ENCODE measurements at places on chromosomes 1 and 21.

DNA sequence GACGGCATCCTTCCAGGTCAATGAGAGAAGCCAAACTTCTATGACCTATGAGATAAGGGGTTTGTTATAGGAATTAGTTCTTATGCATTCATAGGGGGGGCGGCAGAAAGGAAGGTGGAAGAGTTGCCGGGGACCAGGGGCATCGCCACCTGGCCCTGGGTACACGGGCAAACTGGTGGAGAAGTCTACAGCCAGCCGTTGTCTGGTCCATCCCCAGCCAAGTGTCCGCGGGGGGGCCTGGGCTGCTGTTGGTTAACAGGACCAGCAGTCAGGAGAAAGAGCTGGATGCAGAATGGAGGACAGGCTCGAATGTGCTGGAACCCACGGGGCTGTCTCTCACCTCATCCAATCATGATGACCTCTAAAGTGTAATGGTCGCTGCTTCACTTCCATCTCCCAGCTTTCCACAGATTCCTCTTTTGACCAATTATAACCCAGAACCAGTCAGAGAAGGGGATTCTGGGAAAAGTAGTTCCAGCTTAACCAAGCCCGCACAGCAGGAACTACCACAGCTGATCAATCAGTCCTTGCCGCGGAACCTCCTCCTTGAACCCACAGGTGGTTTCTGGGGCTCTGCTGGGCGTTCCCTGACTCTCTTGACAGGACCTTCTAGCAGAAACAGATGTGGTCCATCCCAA lies 17.8 kb downstream of the TMEM51 start:
- DNase-seq, result no peak

DNA sequence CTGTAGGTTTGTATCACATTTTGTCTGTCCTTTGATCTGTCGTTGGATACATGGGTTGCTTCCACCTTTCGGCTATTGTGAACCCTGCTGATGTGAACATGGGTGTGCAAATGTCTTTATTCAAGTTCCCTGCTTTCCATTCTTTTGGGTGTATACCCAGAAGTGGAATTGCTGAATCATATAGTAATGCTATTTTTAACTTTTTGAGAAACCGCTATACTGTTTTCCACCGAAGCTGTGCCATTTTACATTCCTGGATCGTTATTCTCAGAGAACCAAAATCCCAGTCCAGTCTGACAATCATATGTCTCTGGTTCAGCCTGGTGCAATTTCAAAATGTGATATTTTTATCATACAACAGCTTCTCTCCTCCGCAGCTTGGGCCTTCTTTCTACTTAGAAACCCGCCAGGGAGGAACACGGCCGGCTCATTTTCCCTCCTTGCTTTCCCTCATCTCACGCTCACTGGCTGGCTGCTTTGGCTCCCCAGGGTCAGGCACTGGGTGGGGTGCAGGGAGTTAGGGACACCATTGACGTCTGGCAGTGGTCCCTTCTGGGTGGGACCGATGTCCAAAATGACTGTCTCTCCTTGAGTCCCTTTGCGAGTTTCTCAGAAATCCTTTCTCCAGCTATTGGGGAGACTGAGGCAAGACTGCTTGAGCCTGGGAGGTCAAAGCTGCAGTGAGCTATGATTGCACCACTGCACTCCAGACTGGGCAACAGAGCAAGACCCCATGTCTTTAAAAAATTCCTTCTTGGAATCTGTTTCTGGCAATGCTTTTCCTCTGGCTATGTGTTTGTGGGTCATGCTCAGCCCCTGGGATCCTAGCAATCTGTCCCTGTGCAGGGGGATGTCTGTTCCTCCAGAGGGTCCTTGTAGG lies 73.5 kb upstream of the AKT3 start:
- no peak for DNase-seq

GRCh38 chr1:30901798-30902581 lies 6.6 kb downstream of the SDC3 start:
- no peak for DNase-seq

DNA sequence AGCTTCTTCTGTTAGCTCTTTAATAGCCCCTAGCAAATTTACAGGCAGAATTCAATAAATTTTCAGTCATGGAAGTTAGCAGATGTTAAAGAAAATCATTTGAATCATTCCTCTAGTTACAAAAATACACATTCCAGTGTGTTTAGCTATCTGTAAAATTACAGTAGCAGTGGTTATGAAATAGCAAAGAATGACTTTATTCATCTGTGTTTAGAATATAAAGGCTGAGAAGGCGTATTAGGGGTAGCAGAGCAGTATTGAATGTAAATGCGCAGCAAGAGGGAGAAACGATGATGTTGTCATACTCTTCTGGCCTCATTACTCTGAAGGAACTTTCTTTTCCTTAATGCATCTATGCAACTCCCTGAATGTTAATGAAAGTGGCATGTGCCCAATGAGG lies 106.2 kb upstream of the CYYR1 start:
- no peak for DNase-seq

DNA sequence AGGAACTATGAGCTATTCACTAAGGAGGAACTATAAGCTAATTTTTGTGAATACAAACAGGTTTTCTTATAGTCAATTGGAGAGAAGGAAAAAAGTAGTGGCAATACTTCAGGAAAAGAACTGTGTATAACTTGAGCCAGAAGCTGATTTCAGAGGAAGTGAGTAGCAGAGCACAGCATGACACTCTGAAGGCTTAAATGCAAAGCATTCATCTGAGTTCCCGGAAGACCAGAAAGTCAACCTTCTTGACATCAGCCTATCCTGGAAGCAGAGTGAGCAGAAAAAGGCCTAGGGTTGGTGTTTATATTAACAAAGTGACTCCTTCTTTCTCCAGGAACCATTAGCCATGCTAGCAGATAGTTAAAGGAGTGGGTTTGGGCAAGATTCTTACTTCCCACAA lies 545.2 kb downstream of the MRPL39 start:
- DNase-seq, result peak; percentile 10

- no peak for DNase-seq
Observed at GRCh38 chr1:91754816-91755580, 131.0 kb downstream of the TGFBR3 start.

- peak; percentile 96 for DNase-seq
Observed at GRCh38 chr21:42009831-42010506, at the start of gene ZBTB21. ZBTB21 (minus strand) TSS chr21:42010360; CDS start chr21:41994095, 16,265 bp downstream.

DNA sequence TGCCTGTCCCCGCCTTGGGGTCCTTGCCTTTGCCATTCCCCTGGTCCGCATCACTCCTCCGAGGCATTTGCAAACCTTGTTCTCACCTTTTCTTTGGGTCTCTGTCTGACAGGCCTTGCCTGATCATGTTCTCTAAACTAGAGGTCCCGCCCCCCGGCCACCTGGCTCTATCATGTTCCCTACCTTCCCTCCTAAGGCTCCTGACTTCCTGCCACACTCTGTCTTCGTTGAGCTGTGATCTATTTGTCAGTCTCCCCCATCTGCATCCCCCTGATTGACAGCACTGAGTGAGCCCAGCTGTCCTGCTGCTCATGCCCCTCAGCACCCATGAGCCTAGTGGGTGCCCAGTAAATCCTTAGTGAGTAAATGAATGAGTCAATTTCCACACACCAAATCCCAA lies 22.8 kb downstream of the ERG start:
- DNase-seq, result no peak

GRCh38 chr1:29425631-29426030 lies 189.3 kb downstream of the PTPRU start:
- no peak for DNase-seq

- DNase-seq, result no peak
Observed at GRCh38 chr1:119903443-119903835, 7.1 kb upstream of the ADAM30 start.

DNA sequence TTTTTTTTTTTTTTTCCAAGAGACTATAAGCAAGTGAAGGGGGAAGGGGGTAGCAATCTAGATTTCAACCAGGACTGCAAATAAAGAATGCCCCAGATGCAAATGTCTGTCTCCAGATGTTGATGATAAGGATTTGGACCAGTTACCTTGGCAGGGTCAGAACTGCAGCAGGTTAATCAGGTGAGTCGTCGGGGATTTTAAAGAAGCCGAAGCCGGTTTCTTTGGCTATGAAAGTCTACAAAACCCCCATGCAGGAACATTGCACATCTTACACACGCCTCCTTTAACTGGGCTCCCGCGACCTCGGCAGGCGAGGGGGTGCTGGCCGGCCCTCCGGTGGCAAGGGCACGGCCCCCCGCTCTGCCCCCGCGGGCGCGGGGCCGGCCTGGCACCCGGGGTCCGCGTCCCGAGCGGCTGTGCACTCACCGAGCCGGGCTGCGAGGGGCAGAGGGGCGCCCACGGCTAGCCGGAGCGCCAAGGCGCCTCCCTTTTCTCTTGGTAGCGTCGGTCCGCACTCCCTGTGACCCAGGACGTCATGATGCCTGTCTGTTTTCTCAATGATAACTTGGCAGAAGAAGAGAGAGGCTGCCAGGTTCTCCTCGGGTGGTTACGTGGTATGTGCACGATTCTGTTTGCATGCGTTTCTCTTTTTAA lies 366.3 kb upstream of the ESRRG start:
- no peak for DNase-seq

DNA sequence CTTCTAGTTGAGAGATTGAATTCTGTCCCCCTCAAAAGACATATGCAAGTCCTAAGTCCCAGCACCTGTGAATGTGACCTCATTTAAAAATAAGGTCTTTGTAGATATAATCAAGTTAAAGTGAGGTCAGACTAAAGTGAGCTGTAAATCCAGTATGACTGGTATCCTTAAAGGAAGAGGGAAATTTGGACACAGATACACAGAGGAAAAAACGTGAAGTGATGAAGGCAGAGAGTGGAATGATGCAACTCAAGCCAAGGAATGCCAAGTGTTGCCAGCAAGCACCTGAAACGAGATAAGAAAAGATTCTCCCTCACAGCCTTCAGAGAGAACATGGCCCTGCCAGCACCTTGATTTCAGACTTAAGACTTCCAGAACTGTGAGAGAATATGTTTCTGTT lies 444.7 kb upstream of the VAMP3 start:
- no peak for DNase-seq

- no peak for DNase-seq
Observed at GRCh38 chr1:36689992-36690391, 207.3 kb upstream of the CSF3R start.

DNA sequence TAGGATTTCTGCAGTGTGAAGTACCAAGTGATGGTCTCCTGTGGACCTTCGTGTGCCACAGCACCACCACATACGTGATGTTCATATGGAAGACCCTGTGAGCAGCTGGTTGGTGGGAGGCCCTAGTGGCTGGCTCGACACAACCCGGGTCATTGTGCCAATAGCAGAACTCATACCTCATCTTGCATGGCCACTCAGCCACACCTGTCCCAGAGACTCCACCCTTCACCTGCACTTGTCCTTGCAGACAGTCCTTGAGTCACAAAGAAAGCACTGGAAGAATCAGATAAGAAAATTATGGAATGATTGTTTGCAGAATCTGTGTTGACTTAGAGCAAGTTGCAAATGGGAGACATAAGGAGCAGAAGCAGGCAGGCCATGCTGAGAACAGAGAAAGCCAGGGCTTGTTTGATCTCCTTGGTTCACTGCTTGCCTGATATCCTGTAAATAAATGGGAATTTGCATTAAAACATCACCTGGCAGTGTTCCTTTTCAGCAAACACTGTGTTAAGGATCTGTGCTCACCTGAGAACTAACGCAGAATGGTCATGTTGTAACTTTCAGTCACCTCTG lies 307.7 kb downstream of the SIPA1L2 start:
- no peak for DNase-seq

GRCh38 chr1:17235135-17235885 lies 13.6 kb upstream of the PADI3 start:
- no peak for DNase-seq

DNA sequence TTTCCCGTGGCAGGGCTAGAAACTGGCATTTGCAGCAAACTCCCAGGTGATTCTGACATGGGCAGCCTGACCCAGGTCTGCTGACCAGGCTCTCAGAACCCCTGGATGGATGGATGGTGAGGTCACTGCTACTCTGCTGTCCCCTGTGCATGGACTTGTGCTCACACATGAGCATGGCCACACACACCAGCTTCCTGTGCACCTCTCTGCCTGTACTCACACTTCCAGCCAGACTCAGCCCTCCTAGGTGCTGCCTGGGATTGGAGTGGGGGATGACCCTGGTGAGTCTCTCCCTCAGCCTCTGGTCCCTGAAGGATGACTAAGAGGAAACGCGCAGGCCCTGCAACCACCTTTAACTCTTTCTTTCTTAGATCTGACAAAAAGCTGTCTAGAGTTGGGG lies 361.1 kb downstream of the HHAT start:
- DNase-seq, result peak; percentile 74

- no peak for DNase-seq
Observed at GRCh38 chr1:219987325-219987724, 59.0 kb upstream of the SLC30A10 start.

DNA sequence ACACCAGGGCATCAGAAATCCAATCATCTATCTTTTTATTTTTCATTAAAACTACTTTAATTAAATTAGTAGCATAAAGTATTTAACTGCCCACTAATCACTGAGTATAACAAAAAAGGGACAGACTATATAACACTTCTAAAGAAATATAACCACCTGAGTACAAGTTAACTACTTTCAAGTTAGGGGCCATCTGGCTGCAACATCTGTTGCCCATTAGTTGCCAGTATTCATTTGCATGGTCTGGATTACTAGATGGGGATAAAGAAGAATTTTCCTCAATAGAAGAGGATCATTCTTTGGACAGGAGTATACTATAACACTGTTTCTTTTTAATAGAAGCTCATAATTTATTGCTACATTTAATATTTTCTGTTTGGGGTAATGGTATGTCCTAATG lies 446.4 kb downstream of the AMY1C start:
- DNase-seq, result no peak

- no peak for DNase-seq
Observed at GRCh38 chr21:41091616-41092015, 76.3 kb upstream of the BACE2 start.

DNA sequence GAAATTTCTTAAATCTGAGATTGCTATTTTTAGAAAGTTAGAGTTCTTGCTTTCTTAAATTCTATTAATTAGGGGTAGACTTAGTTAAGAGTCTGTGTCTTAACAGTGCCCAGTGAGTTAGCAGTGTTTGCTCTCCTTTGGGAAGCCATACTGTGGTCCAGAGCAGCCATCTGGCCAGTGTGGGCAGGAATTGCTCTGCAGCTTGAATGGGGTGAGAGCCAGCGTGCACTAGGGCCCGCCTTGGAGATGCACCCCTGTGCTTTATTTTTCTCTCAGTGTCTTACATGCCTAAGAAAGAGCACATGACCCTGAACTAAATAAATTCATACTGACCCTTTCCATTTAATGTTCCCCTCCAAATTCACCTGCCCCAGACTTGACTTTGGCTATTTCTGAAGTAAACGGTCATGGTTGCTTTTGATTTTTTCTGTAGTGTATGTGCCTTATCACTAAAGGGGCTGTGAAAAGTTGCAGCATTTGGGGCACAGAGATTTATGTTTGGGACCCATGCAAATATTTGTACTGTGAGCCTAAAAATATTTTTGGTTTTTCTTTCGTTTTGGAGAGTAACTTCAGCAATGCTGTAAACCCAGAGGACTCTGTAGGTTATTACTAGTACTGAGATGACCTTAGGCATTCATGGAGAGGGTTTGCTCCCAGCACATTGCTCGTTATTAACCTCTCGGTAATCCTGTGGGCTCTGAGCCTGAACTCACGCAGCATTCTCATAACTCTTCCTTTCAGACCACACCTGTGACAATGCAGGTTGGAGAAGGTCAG lies 21.3 kb upstream of the KCNQ4 start:
- DNase-seq, result no peak

- no peak for DNase-seq
Observed at GRCh38 chr1:33610864-33611455, 138.5 kb downstream of the ZSCAN20 start.

Data from HT1080 (cell line).